Activated CD4-positive, alpha-beta T cell treated with anti-CD3 and anti-CD28 coated beads for 36 hours (primary cell): ENCODE measurements at places on chromosomes 1 and 21.

DNA sequence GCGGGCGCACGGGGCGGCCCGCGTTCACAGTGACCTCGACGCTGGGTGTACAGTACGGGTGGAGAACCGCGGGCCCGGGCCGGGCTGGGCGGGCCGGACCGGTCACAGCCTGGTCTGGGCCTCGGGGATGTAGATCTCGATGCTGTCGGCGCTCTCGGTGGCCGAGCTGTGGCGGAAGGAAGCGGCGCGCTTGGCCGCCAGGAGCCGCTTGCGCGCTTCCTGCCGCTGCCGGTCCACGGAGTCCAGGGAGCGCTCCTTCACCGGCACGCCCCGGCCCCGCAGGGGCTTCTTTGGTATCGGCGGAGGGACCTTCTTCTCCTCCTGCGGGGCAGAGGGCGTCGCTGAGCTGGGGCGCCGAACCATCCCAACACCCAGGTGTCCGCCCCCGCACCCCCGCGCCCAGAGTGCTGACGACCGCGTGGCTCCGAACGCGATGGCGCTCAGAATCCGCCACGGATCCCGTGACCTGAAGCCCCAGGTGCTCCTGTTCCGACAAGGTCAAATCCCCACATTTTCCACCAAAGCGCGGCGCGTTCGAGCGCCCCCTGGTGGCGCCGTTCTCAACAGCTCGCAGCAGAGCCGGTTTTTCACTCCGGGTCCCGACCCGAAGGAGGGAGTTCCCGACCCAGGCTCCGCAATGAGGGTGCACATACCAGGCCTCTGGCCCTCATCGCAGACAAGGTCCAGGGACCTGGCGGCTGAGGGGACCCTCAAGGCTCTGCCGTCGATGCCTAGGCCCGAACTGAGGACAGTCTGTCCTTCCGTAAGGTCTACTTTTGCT, 6.6 kb upstream of the SMIM12 start:
- DNase-seq = peak; percentile 95

DNA sequence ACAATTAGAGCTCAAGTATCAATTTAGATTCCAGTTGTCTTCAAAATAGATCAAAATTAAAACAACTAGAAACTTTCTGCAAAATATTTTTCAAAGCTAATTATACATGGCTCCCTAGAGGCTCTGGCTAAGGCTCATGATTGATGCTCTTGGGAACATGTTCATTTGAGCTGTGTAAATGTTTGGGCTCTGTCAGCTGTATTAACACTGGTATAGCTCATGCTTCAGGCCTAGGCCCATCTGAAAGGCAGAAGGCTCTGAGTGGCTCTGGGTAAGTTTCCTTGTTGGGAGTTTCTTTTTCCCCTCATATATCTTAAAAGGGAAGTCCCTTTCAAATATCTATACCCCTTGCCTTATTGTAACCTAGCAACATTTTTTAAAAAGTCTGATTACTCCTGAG, 81.3 kb downstream of the UROD start:
- no peak for DNase-seq

- peak; percentile 90 for DNase-seq
These were observed 103.4 kb upstream of the VAMP3 start for GRCh38 chr1:7667625-7668218.

DNA sequence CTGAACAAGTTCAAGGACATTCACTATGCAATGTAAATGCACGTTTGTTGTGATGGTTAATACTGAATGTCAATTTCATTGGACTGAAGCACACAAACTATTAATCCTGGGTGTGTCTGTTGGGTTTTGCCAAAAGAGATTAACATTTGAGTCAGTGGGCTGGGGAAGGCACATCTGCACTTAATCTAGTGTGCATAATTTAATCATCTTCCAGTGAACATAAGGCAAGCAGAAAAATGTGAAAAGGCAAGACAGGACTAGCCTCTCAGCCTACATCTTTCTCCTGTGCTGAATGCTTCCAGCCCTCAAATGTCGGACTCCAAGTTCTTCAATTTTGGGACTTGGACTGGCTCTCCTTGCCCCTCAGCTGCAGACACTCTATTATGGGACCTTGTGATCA, 40.1 kb downstream of the PRPF38A start:
- no peak for DNase-seq

GRCh38 chr1:44377925-44378784, 23.1 kb upstream of the ERI3 start:
- DNase-seq = peak; percentile 68

DNA sequence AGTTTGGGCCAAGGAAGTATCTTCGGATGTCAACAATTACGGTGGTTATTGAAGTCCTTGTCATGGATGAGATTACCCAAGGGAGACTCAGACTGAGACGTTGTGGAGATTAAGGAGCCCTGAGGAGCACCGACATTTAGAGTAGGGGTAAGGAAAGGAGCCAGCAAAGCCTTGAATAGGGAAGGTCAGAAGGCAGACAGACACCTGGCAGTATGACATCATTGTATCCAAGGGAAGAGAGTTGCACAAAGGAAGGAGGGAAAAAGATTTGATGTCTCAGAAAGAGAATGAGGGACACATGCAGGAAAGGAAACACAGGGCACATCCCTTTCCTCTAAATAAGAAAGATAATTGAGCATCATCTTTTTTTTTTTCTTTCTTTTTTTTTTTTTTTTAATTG, 11.7 kb downstream of the LAMC2 start:
- DNase-seq = no peak
